ENCODE measurements at places on chromosomes 4 and X.

- no peak overlapping the region for H3K4me3 ChIP-seq
- H3K27ac ChIP-seq: no peak overlapping the region
- peaks cover 18% of the 10 kb centered on the region for H3K4me1 ChIP-seq
- H3K27me3 ChIP-seq: no peaks in the 10 kb centered on the region
- H3K36me3 ChIP-seq: peaks cover 18% of the 10 kb centered on the region
- peak; percentile 12 for DNase-seq
Observed at GRCh38 chrX:56733459-56734046, 4.5 kb downstream of the NBDY start.

DNA sequence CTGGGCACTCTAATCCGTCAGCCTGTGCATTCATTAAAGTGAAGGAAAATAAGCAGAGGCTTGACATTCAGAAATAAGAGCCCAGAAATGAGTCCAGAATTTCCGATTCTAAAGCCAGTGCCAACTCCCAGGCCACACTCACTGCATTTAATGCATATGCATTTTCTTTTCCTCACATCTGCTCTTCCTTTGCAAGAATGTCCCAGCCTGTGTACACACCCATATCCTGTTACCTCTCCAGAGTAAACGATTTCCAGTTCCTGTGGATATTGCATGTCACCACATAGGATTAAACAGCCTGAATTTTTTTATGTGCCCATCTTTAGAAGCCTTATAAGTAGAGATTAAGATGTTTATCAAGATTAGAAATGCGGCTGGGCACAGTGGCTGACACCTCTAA lies 27.5 kb downstream of the ARX start:
- peaks cover 4% of the 10 kb centered on the region for H3K36me3 ChIP-seq
- H3K4me1 ChIP-seq: no peaks in the 10 kb centered on the region
- H3K4me3 ChIP-seq: no peak overlapping the region

GRCh38 chr4:166662266-166662843 lies 571.9 kb downstream of the SPOCK3 start:
- H3K27me3 ChIP-seq: no peaks in the 10 kb centered on the region
- DNase-seq: no peak
- H3K36me3 ChIP-seq: no peaks in the 10 kb centered on the region

GRCh38 chr4:124753941-124754581 lies 41.5 kb upstream of the ANKRD50 start:
- H3K4me3 ChIP-seq: no peak overlapping the region
- H3K36me3 ChIP-seq: no peaks in the 10 kb centered on the region
- H3K27ac ChIP-seq: no peak overlapping the region
- no peaks in the 10 kb centered on the region for H3K27me3 ChIP-seq

DNA sequence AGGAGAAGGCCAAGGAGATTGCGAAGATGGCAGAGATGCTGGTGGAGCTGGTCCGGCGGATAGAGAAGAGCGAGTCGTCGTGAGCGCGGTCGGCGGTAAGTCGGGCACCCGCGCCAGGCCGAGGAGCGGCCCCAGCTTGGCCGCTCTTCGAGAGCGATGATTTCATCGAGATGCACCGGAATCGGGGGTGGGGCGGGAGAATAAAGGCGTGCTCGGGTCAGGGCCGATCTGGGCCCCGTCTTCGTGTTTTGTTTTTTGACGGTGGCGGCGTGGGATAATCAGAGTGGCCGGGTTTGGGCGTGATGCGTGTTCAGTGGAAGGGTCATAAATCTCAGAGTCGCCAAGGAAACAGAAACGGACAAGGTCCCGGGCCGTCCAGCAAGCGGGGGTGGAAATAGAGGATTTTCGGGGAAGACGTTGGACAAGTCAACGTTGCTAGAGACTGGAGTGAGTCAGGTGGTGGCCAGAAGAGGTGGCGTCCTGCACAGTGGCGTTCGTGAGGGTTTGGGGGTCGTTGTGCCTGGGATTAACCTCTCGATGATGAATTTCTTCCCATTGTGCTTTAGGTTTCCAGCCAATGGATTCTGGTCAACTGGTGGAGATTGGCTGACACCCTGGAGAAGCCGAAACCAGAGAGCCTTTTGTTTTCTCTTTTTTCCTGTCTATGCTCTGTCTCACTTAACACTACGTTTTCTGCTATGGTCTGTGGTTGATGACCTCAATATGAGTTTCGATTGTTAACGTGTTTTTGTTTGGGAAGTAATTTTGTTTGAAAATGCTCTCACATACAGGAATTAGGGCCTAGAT lies 882 bp downstream of the MRFAP1 start:
- DNase-seq: peak; percentile 30
- H3K4me1 ChIP-seq: peaks cover 13% of the 10 kb centered on the region
- H3K27me3 ChIP-seq: no peaks in the 10 kb centered on the region
- peak overlapping the region; percentile 99 for H3K27ac ChIP-seq
- peaks cover 36% of the 10 kb centered on the region for H3K36me3 ChIP-seq

GRCh38 chrX:48613502-48614160 lies 16.3 kb downstream of the WDR13 start:
- no peak for DNase-seq
- H3K4me3 ChIP-seq: no peak overlapping the region
- no peak overlapping the region for H3K27ac ChIP-seq
- H3K4me1 ChIP-seq: no peaks in the 10 kb centered on the region

DNA sequence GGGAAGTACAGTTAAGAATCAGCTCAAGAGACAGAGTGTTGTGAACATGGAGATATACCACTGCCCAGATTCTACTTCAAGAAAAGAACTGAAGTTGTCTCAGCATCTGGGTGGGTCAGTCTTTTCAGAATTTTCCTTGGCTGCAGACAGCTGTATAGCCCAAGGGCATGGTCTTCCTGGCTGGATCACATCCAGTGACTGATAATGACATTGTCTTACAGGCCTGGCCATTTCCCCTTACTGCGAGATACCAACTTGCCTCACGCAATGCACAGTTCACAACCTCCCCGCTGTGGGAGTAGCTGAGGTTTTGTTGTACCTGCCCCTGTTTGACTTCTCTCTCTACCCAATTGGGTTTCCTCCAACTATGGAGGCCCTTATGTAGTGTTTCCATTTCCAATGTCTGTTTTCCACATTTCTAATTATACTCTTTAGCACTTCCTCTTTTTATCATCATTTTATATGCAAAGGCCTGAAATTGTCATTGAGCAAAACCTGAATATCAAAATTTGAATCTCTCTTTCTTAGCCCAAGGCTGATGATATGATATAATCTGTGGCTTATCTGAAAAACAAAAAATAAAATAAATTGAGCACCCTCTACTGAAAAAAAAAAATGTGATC lies 209.1 kb downstream of the NAF1 start:
- no peak overlapping the region for H3K4me3 ChIP-seq
- no peak for DNase-seq
- H3K27ac ChIP-seq: no peak overlapping the region
- H3K27me3 ChIP-seq: no peaks in the 10 kb centered on the region
- no peaks in the 10 kb centered on the region for H3K4me1 ChIP-seq

- peak overlapping the region; percentile 56 for H3K4me3 ChIP-seq
- H3K27ac ChIP-seq: peak overlapping the region; percentile 90
Observed at GRCh38 chrX:38811515-38812243, 10.4 kb downstream of the MID1IP1 start.

- no peak for DNase-seq
- no peak overlapping the region for H3K4me3 ChIP-seq
- H3K27me3 ChIP-seq: peaks cover 13% of the 10 kb centered on the region
- H3K4me1 ChIP-seq: no peaks in the 10 kb centered on the region
Observed at GRCh38 chr4:37794056-37794455, 32.4 kb upstream of the PGM2 start.

DNA sequence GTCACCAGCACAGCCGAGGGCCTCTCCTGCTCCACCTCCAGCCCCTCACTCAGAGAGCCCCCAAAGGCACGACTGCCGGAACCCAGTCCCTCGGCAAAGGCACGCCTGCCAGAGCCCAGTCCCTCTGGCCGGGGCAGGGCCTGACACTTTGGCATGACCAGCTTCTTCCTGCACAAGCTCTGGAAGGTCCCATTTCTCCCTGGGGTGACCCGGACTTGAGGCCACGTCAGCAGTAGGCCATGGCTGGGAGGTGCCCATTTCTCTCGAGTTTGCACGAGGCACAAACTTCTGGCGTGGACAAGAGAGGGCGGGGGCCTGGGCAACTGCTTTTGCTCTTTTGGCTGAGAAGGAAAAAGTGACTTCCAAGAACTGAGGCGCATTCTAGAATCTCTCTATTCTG lies 62.2 kb upstream of the GPR78 start:
- H3K27me3 ChIP-seq: no peaks in the 10 kb centered on the region
- no peak overlapping the region for H3K4me3 ChIP-seq
- H3K36me3 ChIP-seq: no peaks in the 10 kb centered on the region
- H3K27ac ChIP-seq: no peak overlapping the region

GRCh38 chrX:103846386-103846785 lies 14.3 kb upstream of the RAB9B start:
- no peaks in the 10 kb centered on the region for H3K27me3 ChIP-seq
- H3K4me3 ChIP-seq: no peak overlapping the region
- no peak for DNase-seq
- no peak overlapping the region for H3K27ac ChIP-seq

- DNase-seq: no peak
- no peak overlapping the region for H3K4me3 ChIP-seq
- H3K4me1 ChIP-seq: no peaks in the 10 kb centered on the region
- no peak overlapping the region for H3K27ac ChIP-seq
- no peaks in the 10 kb centered on the region for H3K27me3 ChIP-seq
Observed at GRCh38 chr4:135412213-135412612, 1210.6 kb upstream of the PABPC4L start.

- no peak for DNase-seq
- H3K27ac ChIP-seq: no peak overlapping the region
- no peaks in the 10 kb centered on the region for H3K36me3 ChIP-seq
- peaks cover 6% of the 10 kb centered on the region for H3K4me1 ChIP-seq
- no peak overlapping the region for H3K4me3 ChIP-seq
Observed at GRCh38 chr4:8033829-8034528, 94.3 kb upstream of the AFAP1 start.

- no peak overlapping the region for H3K4me3 ChIP-seq
- no peak for DNase-seq
- no peak overlapping the region for H3K27ac ChIP-seq
Observed at GRCh38 chr4:168028568-168028967, 63.8 kb upstream of the ANXA10 start.

DNA sequence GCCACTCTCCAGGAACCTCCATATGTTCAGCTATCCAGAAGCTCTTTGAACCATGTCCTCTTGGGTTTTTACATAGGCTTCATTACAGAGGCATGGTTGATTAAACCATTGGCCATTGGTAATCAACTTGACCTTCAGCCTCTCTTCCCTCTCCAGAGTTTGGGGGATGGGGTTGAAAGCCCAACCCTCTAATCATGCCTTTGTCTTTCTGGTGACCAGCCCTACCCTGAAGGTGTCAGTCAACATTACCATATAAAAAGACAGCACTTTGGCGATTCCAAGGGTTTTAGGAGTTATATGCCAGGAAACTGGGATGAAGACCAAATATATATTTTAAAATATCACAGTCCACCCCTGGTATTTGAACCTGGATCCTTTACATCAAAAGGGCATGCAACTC lies 222.5 kb downstream of the CHIC1 start:
- no peak overlapping the region for H3K4me3 ChIP-seq
- no peaks in the 10 kb centered on the region for H3K36me3 ChIP-seq
- no peak for DNase-seq
- no peak overlapping the region for H3K27ac ChIP-seq
- H3K4me1 ChIP-seq: no peaks in the 10 kb centered on the region

GRCh38 chr4:6200011-6200921 lies at the start of gene JAKMIP1:
JAKMIP1 (minus strand) TSS chr4:6200549; CDS start chr4:6112850, 87,699 bp downstream.
- peaks cover 33% of the 10 kb centered on the region for H3K27me3 ChIP-seq
- peak; percentile 87 for DNase-seq
- H3K36me3 ChIP-seq: peaks cover 14% of the 10 kb centered on the region
- peak within 1 kb of the TSS; percentile 77 for H3K4me3 ChIP-seq

GRCh38 chrX:74286950-74287740 lies 16.8 kb upstream of the ZCCHC13 start:
- H3K27ac ChIP-seq: no peak overlapping the region
- H3K4me1 ChIP-seq: peaks cover 19% of the 10 kb centered on the region
- no peaks in the 10 kb centered on the region for H3K27me3 ChIP-seq
- peaks cover 30% of the 10 kb centered on the region for H3K36me3 ChIP-seq
- no peak for DNase-seq

- no peak overlapping the region for H3K4me3 ChIP-seq
- DNase-seq: no peak
- no peaks in the 10 kb centered on the region for H3K4me1 ChIP-seq
- no peak overlapping the region for H3K27ac ChIP-seq
Observed at GRCh38 chr4:146787731-146788130, 149.0 kb downstream of the POU4F2 start.

- no peaks in the 10 kb centered on the region for H3K27me3 ChIP-seq
- H3K4me3 ChIP-seq: no peak overlapping the region
- H3K4me1 ChIP-seq: peaks cover 20% of the 10 kb centered on the region
Observed at GRCh38 chr4:88227734-88228133, 56.6 kb downstream of the PPM1K start.

GRCh38 chrX:150463566-150463965 lies 100.4 kb downstream of the MAMLD1 start:
- no peak overlapping the region for H3K4me3 ChIP-seq
- DNase-seq: no peak
- peaks cover 11% of the 10 kb centered on the region for H3K4me1 ChIP-seq
- peaks cover 3% of the 10 kb centered on the region for H3K36me3 ChIP-seq
- H3K27ac ChIP-seq: no peak overlapping the region

DNA sequence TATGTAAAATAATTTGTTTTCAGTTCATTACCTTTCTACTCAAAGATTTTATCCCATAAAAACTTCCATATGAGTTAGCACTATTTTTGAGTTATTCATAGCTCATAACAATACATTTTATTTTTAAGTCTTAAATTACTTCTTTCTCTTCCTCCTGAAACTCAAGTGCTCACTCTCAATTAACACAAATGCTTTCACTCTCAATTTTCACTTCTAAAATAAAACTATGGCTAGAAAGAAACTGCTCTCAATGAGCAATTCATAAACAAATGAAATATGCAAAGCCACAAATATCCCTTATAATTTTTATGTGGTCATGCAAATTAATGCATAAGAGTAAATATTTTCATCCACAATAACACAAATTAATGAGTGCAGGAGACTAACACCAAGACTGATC lies 38.8 kb downstream of the MAML3 start:
- no peak for DNase-seq
- H3K27me3 ChIP-seq: peaks cover 8% of the 10 kb centered on the region
- peaks cover 35% of the 10 kb centered on the region for H3K4me1 ChIP-seq
- H3K4me3 ChIP-seq: peak overlapping the region; percentile 49

- peaks cover 11% of the 10 kb centered on the region for H3K36me3 ChIP-seq
- no peak for DNase-seq
- no peak overlapping the region for H3K27ac ChIP-seq
- no peak overlapping the region for H3K4me3 ChIP-seq
- H3K4me1 ChIP-seq: peaks cover 34% of the 10 kb centered on the region
Observed at GRCh38 chrX:56802428-56802827, 73.4 kb downstream of the NBDY start.

- H3K27ac ChIP-seq: no peak overlapping the region
- peaks cover 5% of the 10 kb centered on the region for H3K27me3 ChIP-seq
- peaks cover 3% of the 10 kb centered on the region for H3K4me1 ChIP-seq
- DNase-seq: no peak
- H3K4me3 ChIP-seq: no peak overlapping the region
Observed at GRCh38 chr4:151940291-151940690, 179.5 kb upstream of the GATB start.

- peaks cover 25% of the 10 kb centered on the region for H3K4me1 ChIP-seq
- H3K27ac ChIP-seq: peak overlapping the region; percentile 95
- peaks cover 21% of the 10 kb centered on the region for H3K36me3 ChIP-seq
Observed at GRCh38 chr4:53378171-53378482, 686 bp downstream of the FIP1L1 start.

- no peaks in the 10 kb centered on the region for H3K4me1 ChIP-seq
- DNase-seq: no peak
- no peaks in the 10 kb centered on the region for H3K36me3 ChIP-seq
- peaks cover 22% of the 10 kb centered on the region for H3K27me3 ChIP-seq
Observed at GRCh38 chr4:185096032-185096653, 46.9 kb upstream of the SLC25A4 start.

- peaks cover 4% of the 10 kb centered on the region for H3K4me1 ChIP-seq
- DNase-seq: no peak
Observed at GRCh38 chr4:176002007-176002613, 63.5 kb upstream of the WDR17 start.
